ENCODE measurements at places on chromosomes 12 and 14.

DNA sequence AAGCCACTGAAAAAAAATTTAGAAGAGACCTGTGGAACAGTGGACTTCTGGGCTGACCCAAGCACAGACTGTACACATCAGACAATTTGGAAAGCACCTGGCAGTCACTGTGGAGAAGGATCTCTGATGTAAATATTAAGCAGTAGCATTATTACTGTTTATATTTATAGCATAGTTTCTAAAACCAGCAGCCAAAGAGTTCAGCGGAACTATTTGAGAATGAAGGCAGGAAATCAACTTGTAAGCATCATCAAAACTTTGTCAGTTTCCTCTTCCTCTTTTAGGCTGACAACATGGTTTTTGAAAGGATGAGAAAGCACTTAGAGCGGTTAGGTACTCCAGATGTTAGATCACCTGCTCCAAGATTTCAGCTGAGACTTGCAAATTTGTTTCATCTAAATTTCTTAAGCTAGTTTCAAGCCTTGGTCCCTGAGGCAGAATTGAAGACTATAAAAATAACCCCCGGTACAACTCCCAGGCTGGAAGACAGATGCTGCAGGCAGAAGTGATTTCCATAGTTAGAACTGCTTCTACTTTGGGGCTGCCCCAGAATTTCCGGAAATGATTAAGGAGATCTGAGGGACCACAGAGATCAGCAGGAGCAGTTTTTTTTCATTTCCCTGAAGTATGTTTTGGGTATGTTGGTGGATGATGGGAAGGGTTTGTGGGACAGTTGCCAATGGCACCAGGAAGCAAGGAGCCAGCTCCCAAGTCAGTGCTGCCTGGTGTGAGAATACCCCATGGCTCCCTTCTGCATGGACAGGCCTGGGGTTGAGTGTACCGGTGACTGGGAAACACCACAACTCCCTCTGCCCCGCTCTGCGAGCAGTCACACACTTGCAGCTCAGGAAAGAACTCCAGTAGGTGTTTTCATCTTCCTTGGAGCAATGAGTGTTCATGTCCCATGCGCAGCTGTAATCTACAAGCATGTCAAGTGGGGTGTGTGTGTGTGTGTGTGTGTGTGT lies 354.5 kb downstream of the NUAK1 start:
- no peak for DNase-seq

DNA sequence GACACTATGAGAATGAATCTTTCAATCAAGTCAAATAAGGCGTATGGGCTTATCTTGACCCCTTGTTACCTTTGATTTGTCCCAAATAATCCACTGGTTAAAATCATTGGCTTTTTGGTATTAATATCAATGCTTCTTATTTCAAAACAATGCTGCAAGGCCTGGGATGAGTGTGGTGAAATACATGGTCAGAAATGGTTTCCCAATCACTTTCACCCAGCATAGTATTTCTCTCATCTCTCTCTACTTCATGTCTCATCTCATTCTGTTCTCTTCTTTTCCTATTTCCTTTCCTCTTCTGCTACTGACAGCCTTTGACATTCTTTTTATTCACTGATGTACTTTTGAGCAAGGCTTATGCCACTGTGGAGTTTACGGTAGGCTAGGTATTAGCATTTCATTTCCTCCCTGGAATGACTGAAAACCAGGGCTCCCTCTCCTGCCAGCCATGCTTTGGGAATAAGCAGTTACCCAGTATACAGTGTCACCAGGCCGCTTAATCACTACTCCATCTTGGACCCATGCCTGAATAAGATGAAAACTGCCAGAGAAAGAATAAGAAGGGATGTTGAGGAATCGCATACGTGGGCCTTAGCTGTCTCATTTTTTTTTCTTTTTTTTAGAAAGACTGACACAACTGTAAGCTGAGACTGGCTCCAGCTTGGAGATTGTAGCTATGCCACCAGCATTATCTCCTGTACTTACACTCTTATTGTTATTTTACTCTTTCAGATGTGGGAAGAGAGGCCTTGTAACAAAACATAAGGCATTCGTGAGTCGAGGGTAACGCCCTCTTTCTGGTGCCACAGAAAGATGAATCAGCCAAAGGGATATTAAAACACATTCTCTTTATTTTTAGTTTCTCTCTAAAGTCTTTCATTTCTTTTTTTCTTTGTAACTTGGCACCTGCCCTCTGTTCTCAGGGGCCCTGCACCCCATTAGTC lies 53.5 kb downstream of the IGF1 start:
- DNase-seq = no peak

GRCh38 chr12:76398106-76398505 lies 49.9 kb upstream of the BBS10 start:
- DNase-seq = no peak

DNA sequence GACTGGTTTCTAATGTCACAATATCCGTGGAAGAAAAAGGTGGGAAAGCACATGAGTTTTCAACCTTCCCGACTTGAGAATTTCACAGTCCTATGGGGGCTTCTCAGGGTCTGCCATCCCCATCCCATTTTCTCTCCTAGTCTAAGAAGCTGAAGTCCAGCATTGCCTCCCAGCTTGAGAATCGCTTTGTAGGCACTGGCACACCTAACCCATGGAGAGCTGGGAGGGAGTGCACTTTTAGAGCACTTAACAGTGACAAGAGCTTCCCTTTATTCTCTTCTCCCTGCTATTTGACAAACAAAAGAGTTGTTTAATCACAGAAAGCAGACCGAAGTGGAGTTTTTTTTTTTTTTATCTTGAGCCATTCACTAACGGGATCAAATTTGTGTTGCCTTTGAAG lies 22.8 kb upstream of the SRRM4 start:
- DNase-seq = no peak

GRCh38 chr12:122473543-122474323 lies 27.0 kb downstream of the ZCCHC8 start:
- no peak for DNase-seq

- no peak for DNase-seq
These were observed 51.4 kb downstream of the ZFP36L1 start for GRCh38 chr14:68741477-68741791.

DNA sequence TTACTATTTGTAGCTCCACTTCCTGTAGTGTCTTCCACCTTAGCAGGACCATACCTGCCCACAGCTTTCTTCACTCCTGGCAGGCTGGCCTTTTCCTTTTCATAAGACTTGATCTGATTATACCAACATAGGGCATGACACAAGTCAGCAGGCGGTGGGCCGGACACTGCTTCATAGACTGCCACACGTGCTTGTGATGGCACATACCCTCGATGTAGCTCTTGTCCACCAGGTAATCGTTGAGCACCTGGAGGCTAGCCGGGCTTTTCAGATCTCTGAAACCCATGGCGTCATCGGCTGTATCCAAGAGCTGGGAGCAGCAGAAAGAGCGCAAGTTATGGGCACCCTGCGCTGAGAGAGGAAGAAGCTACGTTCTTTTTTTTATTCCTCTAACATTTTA lies 53.7 kb upstream of the TMEM263 start:
- DNase-seq = no peak

DNA sequence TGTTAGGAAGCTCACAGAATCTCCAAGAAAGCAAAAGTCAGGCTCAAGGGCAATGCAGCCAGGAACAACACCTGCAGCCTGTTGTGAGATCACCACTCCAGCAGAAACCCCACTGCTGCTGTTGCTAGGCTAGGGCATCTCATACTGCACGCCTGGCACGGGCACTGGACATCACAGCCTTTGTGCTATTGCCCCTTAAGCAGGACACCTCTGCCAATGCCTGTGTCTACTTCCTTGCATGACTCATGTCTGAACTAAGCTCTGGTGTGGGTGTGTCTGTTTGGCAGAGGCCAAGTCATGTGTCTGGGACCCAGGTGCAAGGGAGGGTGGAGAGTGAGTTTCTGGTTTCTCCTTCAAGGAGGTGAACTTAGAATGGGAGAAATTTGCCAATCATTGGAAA lies 10.0 kb upstream of the DDX47 start:
- DNase-seq = peak; percentile 73

GRCh38 chr14:54675236-54676128 lies 108.6 kb downstream of the SAMD4A start:
- DNase-seq = no peak

DNA sequence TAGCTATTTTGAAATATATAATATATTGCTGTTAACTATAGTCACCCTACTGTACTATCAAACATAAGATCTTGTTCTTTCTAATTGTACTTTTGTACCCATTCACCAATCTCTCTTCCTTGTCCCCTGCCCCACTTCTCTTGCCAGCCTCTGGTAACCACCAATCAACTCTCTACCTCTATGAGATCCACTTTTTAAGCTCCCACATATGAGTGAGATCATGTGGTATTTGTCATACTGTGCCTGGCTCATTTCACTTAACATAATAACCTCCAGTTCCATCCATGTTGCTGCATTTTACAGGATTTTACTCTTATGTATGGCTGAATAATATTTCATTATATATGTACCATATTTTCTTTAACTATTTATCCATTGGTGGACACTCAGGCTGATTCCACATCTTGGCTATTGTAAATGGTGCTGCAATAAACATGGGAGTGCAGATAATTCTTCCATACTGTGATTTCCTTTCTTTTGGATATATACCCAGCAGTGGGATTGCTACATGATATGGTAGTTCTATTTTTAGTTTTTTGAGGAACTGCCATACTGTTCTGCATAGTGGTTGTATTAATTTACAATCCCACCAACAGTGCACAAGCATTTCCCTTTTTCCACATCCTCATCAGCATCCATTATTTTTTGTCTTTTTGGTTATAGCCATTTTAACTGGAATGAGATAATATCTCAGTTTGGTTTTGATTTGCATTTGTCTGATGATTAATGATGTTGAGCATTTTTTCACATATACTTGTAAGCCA lies 33.5 kb upstream of the SPIC start:
- DNase-seq = no peak

DNA sequence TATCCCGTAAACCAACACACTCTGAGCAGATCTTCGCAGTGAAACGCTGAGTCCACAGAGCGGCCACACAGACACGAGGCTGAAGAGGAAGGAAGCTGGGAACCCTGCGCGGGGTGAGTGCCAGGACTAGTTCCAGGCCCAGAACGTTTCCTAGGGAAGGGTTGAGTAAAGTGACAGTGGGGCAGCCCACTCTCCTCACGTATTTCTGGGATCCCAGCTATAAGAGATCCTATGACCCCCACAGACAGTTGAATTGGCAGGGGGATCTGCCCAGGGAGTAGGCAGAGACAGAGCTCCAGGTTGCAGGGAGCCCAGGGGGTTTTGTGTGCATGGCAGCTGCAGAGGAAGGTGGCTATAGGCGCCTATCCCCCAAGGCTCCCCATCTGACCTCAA lies 51.1 kb downstream of the GTF2A1 start:
- DNase-seq = peak; percentile 43

DNA sequence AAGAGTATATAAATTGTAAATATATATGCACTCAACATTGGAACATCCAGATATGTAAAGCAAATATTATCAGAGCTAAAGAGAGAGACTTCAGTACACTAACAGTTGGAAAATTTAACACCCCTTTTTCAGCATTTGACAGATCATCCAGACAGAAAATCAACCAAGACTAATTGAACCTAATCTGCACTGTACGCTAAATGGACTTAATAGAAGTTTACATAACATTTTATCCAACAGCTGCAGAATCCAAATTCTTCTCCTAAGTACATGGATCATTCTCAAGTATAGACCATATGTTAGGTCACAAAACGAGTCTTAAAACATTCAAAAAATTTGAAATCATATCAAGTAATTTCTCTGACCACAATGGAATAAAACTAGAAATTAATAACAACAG lies 229.1 kb upstream of the CLEC14A start:
- DNase-seq = no peak

DNA sequence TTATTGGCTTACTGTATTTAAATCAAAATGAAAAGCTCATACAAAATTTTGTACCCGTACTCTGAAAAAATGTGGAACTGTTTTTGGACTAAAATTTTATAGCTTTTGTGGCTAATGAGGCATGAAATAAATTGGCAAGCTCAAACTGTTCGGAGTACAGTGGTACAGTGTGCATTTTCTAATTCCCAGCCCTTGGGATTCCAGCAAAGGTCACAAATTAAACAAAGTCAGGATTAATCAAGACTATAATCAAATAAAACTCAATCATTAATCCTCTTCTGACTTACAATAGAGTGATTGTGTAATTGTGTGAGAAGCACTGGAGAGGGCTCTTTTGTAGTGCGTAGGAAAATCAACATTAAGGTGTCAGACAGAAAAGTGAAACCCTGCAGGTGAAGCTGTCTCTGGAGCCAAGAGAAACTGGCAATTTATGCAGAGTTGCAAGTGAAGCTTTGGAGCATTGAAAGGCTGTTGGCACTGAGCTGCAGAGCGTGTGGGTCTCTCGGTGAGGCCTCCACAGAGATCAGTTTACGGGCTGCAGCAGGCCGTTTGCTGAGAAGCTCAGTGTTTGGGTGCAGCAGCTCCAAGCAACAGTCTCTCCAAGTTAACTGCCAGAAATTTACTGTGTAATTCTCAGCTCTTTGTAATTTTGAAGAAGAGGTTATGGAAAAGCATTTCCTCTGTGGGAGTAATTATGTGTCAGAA lies 275.9 kb downstream of the FBXL14 start:
- DNase-seq = no peak

- DNase-seq = no peak
These were observed 298.9 kb downstream of the PCNX1 start for GRCh38 chr14:71206123-71206522.

DNA sequence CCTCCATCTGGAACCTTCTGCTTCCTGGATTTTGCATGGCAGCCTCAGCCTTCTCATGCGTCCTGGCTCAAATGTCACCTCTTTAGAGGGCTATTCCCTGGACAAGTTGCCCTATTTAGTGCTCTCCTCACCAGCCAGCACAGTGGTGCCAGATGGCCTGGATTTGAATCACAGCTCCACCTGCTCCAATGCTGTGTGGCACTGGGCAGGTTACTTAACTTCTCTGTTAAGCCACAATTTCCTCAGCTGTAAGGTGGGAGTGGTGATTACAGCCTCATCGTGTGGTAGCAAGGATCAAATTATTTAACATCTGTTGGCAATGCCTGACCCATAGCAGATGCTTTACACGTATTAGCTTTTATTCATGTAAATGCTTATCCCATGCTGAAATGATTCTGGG lies 16.7 kb upstream of the POP5 start:
- no peak for DNase-seq

GRCh38 chr14:22314183-22314820 lies 274.7 kb downstream of the DAD1 start:
- DNase-seq = peak; percentile 7

GRCh38 chr14:70999117-70999516 lies 91.9 kb downstream of the PCNX1 start:
- no peak for DNase-seq

DNA sequence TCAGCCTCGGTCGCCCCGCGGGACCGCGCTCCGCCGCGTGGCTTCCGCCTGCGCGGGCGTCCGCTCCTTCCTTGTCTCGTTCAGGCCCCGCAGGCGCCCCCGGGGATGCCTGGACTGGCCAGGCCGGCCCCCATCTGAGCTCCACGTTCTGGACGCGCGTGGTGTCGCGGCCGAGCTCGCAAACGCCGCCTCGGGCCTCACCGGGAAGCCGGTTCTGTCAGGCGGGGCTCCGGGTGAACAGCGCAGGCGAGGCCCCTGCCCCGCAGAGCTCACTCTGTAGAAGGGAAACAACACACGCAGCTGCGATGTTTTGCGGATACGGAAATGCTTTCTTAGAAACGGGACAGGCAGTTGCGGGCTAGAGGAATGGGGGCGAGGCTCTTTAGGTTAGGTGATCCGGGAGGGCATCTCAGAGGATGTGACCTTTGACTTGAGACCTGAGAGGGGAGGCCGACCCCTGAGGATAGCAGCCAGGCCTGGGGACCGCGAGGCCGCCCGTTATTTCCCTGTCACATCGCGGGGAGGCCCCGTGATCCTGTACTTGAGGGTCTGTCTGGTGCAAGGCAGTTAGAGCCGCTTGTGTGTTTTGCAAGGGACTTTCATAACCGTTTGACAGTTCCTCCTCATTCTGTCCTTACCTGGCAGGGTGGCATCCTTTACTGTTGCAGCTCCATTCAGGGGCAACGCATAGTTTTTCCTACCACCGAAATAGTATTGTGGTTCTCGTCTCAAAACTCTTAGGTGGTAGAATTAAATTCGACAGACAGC lies 584 bp downstream of the VRK1 start:
- DNase-seq = no peak
